ENCODE measurements at places on chromosomes 3 and 15.

DNA sequence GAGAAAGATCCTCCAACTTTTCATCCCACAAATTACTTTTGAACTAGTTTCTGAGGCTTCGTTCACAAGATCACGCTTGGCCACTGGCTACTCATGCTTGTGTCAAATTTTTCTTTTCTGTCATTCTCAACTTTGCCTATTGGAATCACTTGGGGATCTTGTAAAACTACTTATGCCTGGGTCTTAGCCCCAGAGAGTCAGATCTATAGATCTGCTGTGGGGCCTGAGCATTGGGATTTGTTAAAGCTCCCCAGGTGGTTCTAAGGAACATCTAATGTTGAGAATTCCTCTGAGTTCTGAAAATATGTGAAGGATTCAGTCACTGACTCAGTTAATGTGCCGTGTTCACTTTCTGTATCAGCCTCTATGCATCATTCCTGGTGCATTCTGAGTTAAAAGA, 71.7 kb upstream of the VGLL3 start:
- DNase-seq, result no peak

GRCh38 chr3:58021072-58021959, 13.1 kb downstream of the FLNB start:
- DNase-seq, result no peak

DNA sequence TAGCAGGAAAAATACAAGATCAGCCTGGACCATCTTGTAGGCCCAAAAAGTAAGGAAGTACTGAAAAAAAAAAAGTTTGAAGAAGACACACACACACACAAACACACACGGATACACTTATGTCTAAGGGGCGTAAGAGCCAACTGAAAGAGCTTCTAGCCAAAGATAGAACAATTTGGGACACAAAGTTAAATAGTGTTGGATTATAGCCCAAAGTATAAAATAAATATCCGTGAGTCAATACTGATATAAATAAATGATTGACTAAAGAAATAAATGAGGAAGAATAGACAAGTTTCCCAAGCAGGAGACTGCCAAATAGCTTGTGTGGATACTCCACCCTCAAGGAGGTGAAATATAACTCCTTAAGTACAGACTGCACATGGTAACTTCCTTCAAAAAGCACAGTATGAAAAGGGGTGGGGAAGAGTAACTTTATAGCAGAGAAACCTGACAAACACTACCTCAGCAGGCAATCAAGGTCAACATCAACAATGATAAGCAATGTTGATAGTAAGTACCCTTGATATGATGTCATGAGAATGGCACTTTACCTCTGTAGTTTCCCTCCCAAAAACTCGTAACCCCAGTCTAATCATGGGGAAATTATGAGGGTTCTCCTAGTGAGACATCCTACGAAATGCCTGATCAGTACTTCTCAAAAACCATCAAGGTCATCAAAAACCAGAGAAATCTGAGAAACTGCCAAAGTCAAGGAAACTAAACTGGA, 187.3 kb upstream of the ATP11B start:
- no peak for DNase-seq

- no peak for DNase-seq
Measured at GRCh38 chr3:33578325-33579177, 138.3 kb upstream of the UBP1 start.

- peak; percentile 59 for DNase-seq
Measured at GRCh38 chr15:96353930-96354730, 23.6 kb downstream of the NR2F2 start.

GRCh38 chr3:192993411-192993810, 75.8 kb upstream of the MB21D2 start:
- no peak for DNase-seq

GRCh38 chr3:164486150-164486549, 592.1 kb downstream of the SI start:
- no peak for DNase-seq

- DNase-seq, result peak; percentile 57
Measured at GRCh38 chr3:185399737-185400667, 37.1 kb downstream of the MAP3K13 start.

GRCh38 chr3:4814305-4814903, 164.8 kb upstream of the BHLHE40 start:
- no peak for DNase-seq

DNA sequence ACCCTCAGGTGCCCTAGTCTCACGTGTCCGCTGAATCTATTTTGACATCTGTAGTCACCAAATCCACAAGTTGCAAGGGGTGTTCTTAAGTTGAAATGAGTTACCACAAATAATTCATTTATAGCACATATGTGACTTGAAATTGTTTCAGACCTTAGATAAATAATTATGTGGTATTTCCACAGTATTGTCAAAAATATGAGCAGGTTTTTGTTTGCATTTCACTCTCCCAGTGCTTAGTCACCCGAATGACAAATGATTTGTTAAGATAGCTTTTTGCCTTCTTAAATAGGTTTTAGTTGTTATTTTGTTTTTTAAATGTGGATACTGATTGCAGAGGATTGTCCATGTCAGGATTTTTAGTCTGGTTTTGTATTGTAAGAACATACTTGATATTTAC, 2.6 kb downstream of the MFSD1 start:
- no peak for DNase-seq

DNA sequence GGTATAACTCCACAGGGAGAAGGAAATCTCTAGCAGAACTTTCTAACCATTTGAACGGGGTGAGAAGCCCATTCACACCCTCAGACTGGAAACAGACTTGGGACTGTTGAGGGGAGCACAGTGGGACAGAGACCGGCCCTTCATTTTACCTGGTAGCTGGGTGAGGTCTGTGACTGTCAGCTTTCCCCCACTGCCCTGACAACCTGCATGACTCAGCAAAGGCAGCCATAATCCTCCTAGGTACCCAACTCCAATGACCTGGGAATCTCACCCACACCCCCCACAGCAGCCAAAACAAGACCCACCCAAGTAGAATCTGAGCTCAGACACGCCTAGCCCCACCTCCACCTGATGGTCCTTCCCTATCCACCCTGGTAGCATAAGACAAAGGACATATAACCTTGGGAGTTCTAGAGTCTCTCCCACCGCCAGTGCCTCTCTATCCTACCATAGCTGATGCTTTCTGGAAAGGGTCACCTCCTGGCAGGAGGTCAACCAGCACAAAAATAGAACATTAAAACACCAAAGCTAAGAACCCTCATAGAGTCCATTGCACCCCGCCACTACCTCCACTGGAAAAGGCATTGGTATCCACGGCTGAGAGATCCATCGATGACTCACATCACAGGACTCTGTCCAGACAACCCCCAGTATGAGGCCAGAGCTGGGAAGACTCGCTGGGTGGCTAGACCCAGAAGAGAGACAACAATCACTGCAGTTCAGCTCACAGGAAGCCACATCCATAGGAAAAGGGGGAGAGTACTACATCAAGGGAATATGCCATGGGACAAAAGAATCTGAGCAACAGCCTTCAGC, 28.0 kb downstream of the SENP7 start:
- no peak for DNase-seq

DNA sequence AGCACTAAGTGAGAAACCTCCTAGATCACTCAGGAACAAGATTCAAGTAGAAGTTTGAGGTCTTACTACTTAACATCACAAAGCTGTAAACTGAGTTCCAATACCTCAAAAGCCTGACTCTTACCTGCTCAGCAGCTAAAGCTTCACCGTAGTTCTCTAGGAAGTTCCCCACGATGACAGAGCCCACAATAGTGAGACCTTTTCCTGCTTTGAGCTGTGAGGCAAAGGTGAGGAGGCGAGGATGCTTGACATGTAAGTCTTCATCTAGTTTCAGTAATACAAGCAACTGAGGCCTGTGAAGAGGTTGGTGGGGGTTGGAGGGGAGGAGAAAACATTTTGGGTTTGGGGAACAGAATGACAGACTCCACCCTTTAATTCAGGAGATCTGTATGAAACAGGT, 15.7 kb downstream of the EMC4 start:
- DNase-seq, result no peak

- peak; percentile 15 for DNase-seq
Measured at GRCh38 chr3:42906070-42906847, at the start of gene ZNF662. Gene ZNF662, plus strand, starts transcription at chr3:42906142. Its CDS starts 1,973 bp downstream, at chr3:42908115.

DNA sequence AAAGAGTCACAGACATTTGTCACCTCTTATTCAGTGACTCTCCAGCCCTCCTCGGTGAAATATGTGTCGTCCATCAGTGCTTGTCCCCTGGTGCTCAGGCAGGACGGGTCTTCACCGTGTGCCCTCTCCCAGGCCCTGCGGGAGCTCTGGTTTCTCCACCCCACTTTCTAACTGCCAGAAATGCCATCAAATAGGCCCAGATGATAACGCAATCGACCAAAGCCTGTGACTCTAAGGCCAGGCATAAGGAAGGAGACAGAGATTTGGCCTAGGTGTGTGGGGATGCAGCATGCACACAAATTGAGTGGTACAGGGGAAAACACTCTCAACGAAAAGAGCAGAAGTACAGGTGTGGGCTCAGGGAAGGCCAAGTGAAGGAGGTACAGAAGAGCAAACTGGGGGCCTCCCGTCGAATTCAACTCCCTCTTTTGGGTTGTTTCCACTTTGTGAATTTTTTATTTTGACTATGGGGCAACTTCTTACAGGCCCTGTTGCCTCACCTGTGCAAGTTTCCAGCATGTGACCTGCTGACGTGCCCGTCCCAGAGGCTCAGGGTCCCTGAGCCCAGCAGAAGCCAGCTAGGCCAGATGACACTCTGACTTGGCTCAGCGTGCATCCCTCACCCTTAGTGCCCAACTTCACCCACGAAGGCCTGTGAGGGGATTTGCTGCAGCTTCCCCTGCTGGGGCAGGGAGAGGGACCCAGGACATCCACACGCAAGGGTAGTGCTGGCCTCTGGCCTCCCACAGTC, 4.7 kb downstream of the NUP210 start:
- no peak for DNase-seq

DNA sequence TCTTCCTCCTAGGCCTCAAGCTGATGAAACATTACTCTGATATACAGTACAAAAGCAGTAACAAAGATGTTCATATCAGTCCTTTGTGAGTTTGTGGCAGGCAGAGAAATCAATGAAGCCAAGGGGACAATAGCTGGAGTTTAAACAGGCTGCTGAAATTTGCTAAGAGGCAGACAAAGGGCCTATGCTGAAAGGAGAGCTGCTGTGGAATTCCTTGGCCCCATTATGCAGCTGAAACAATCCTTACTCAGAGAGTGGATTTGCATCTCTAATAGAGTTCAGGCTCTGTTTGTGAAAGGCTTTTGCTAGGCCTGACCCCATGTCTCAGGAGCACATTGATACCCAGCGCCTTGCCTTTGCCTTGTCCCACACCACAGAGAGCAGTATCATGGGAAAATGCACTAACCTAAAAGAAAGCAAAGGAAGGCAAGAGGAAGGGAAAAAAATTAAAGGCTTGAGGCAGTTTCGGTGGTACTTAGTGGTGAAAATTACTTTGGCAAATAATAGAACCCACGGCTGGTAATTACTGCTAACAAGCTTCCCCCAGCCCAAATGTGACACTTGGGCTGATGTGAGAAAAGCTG, 195.0 kb upstream of the EPHA3 start:
- DNase-seq, result peak; percentile 54

DNA sequence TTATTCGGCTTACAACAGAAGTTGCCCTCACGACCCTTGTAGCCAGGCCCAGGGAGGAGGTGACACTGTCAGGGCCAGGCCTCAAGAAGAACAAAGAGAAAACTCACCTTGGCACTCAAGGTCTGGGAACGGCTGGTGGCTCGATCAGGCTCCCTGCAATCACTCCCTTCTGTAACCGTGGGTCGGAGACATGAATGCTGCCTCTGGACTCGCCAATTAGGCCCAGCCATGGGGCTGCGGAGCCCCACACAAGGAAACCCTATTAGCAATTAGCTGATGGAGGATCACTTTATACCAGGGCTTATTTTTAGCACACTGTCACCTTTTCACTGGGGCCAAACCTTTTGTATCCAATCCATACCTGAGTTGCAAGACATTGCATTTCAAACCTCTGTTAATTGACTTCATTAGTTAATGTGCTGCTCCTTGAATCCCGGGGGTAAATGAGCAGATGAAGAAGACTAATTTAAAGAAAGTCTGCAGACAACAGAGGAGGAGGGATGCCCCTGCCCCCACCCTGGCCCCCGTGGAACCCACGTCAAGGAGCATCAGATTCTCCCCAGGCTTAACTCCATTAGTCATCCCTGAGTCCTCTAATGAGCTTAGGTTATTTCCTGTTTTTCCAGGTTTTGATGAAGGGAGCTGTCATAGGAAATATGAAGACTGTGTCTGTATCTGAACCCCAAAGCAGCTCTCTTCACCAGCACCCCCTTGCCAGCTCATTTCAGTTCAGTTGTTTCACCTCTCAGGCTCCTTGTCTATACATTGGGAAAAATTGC, 255.3 kb downstream of the RORA start:
- DNase-seq, result peak; percentile 84

GRCh38 chr3:53287131-53287629, 31.4 kb upstream of the TKT start:
- DNase-seq, result no peak

- DNase-seq, result no peak
Measured at GRCh38 chr3:43793648-43794372, 103.1 kb downstream of the ABHD5 start.

GRCh38 chr3:36765104-36765503, 751 bp upstream of the DCLK3 start:
- DNase-seq, result no peak

DNA sequence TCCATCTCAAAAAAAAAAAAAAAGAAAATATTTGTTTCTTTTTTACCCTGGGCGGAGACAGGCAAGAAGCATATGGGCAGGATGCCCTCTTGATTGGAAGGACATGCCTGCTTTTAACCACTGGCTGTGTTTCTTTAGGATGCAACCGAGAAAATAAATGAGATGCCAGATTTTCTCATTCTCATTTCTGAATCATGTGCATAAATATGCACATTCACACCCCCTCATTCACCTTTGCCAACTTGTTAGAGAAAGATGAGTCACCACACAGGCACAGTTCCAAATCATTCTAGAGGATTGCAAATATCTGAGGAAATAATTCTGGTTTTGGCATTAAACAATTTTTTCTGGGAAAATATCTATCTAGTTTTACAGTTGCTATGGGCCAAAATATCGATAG, 3.3 kb downstream of the LIPH start:
- no peak for DNase-seq
